PC-3 (cell line): ENCODE measurements at places on chromosomes 2 and 18. TPM values are rescaled to one million over a fixed set of nuclear protein-coding genes. Genes with fewer than 3 reads are reported as not detected.

Gene TSPYL6
- total RNA-seq, result not detected in 2 replicates

- peak overlapping the region; percentile 20; the same call in 1 of the 2 replicates for H3K27ac ChIP-seq
- H3K27me3 ChIP-seq, result peaks cover 6% of the 10 kb centered on the region; the same call in 1 of the 2 replicates
- peak; percentile 41 for DNase-seq
- H3K4me3 ChIP-seq, result no peak overlapping the region
- peaks cover 17% of the 10 kb centered on the region for H3K4me1 ChIP-seq
These were observed 74.3 kb downstream of the ICOS start for GRCh38 chr2:204010628-204011560.

- no peak for DNase-seq
- H3K4me3 ChIP-seq, result no peak overlapping the region
These were observed 22.6 kb downstream of the EIPR1 start for GRCh38 chr2:3354986-3355385.

Gene CRYGC
- not detected in 2 replicates for total RNA-seq

DNA sequence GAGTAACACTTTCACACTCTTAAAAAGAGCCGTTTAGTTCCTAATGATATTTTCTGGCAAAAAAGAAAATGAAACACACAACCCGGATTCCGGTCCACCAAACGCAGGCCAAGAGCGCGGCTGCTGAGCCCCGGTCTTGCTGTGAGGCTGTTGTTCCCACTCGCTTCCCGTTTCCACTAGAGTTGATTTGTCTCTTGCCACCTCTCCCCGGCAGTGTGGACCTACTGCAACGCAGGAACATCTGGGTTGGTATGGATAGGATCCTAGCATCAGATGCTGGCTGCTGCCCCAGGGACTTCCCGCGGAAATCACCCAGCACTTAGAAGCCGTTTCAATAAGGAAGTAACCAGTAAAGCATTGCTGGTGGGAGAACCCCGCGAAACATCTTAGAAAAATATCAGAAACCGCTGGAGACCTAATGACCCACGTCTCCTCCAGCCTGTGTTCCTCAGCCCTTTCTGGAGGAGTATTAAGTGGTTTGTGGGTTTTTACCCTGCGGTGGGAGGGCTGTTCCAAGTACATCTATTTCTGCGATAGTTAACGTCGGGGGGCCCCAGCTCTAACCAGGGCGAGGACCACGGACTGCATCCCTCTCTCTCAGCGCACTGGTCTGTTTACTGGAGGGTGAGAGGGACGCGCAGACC lies 939 bp downstream of the DOCK10 start:
- H3K27me3 ChIP-seq, result no peaks in the 10 kb centered on the region
- peak; percentile 44 for DNase-seq
- peak overlapping the region; percentile 86 for H3K4me3 ChIP-seq
- peaks cover 10% of the 10 kb centered on the region; the same call in 1 of the 2 replicates for H3K4me1 ChIP-seq

GRCh38 chr18:48735681-48736255 lies 196.9 kb downstream of the CTIF start:
- H3K4me1 ChIP-seq, result peaks cover 5% of the 10 kb centered on the region
- H3K27me3 ChIP-seq, result no peaks in the 10 kb centered on the region
- H3K36me3 ChIP-seq, result no peaks in the 10 kb centered on the region
- DNase-seq, result no peak

Gene SERPINB2
- total RNA-seq, result 5.8 and 9.9 TPM in 2 replicates

GRCh38 chr18:24031916-24032315 lies 17.4 kb downstream of the TTC39C start:
- no peak for DNase-seq
- H3K4me1 ChIP-seq, result peaks cover 14% of the 10 kb centered on the region
- H3K36me3 ChIP-seq, result 0 out of 2 replicates have a peak, but pooled peaks cover 3% of the 10 kb centered on the region
- H3K4me3 ChIP-seq, result no peak overlapping the region
- H3K27ac ChIP-seq, result no peak overlapping the region
- H3K27me3 ChIP-seq, result no peaks in the 10 kb centered on the region

DNA sequence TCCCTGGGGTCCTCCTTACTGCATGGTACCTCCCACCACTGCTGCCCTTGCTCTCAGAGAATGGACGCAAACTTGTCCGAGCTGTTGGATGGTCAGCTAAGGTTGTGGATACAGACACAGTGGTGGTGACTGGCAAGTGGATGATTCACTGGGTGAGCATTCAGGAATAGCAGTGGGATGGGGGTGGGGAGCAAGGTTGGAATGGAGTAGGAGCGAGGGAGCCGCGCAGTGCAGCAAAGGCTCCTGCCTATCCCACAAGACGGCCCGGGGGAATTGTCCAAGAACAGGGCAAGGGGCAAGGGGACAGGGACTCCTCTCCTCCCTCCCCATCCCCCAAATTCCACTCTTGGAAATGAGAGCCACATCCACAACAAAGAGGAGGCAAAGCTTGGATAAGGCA lies 102.2 kb downstream of the PIEZO2 start:
- no peaks in the 10 kb centered on the region for H3K4me1 ChIP-seq
- no peaks in the 10 kb centered on the region for H3K36me3 ChIP-seq
- H3K27me3 ChIP-seq, result peaks cover 29% of the 10 kb centered on the region
- no peak overlapping the region for H3K27ac ChIP-seq
- H3K4me3 ChIP-seq, result no peak overlapping the region

DNA sequence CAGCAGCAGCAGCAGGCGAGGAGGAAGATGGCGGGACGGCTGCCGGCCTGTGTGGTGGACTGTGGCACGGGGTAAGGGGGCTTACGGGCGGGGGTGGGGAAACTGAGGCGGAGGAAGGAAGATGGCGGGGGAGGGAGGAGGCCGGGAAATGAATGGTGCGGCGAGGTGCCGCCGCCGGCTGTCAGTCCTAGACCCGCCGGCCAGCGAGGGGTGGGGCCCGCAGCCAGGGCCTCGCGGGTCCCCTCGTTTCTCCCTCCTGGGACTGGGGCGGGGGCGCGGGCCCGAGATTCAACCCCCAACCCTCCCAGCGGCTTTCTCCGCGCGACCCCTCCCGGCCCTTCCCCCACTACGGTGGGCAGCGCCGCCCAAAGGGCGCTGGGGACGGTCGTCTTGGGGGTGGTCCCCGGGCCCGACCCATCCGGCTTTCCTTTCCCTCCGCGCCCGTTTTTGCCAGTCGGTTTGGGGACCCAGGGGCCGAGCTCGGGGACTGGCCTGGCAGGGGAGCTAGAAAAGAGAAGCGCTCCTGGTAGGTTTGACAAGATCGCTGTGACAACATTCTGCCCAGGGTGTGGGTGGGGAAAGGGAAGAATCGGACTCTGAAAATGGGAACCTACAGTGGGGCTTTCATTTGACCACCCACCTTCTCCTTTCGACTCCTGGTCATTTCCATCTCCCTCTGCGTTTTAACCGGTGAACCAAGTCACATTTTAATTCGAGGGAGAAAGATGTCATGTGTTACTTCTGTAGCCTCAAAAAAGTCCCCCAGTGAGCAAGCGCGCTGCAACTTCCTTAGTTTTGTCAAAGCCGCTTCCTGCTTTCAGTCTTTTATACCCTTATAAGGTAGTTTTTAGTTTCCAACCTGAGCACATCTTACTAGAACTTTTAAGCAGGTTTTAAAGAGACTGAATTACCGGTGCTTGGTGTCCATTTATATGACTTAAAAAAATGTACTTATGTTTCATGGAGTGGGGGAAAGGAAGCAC lies 655 bp downstream of the ACTR3 start:
- H3K27ac ChIP-seq, result peak overlapping the region; percentile 71
- no peaks in the 10 kb centered on the region for H3K27me3 ChIP-seq
- DNase-seq, result peak; percentile 75
- H3K4me1 ChIP-seq, result peaks cover 71% of the 10 kb centered on the region
- H3K36me3 ChIP-seq, result peaks cover 2% of the 10 kb centered on the region; the same call in 1 of the 2 replicates
- H3K4me3 ChIP-seq, result peak overlapping the region; percentile 75

Gene RFX8
- 0.46 and 0.77 TPM in 2 replicates for total RNA-seq

- peak; percentile 72 for DNase-seq
- H3K27me3 ChIP-seq, result no peaks in the 10 kb centered on the region
- H3K4me1 ChIP-seq, result peaks cover 25% of the 10 kb centered on the region
- peak within 1 kb of the TSS; percentile 86 for H3K4me3 ChIP-seq
- H3K27ac ChIP-seq, result peak within 1 kb of the TSS; percentile 48
- no peaks in the 10 kb centered on the region for H3K36me3 ChIP-seq
These were observed at the start of gene EVA1A for GRCh38 chr2:75560768-75561565. Gene EVA1A (minus strand): TSS chr2:75560939. CDS start chr2:75518140, 42,799 bp downstream.

DNA sequence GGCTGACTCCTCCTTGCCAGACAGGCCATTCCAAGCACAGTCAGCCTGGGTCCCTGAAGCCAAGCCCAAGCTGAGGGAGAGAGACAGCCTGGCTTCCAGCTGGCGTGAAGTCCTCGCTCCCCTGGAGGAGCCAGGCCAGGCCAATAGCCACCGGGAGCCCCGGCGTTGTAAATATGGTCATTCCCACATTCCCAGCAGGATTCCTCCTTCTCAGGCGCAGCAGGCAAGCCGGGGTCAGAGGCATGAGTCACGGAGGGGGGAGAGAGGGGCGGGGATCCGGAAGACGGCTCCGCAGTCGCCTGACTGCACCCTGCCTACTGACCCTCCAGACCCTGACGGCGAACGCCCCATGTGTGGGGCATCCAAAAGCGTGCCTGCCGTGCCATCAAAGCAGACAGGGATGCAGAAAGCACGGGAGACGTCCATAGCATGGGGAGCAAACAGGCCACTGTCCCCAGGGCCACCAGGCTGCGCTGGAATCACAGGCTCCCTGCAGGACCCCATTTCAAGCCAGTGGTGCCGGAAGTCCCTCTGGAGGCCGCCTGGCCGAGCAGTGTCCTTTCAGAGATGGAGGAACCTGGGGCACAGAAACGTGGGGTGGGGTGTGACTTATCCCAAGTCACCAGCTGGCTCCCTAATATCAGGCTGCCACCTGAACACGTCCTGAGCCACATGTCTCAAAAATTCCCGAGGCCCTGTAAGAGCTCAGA lies 48.2 kb downstream of the TWIST2 start:
- H3K27me3 ChIP-seq, result no peaks in the 10 kb centered on the region
- H3K36me3 ChIP-seq, result no peaks in the 10 kb centered on the region
- H3K4me3 ChIP-seq, result no peak overlapping the region
- H3K27ac ChIP-seq, result no peak overlapping the region
- DNase-seq, result no peak

Gene ABCA12
- total RNA-seq, result not detected in 2 replicates
